NCI-H1105 treated with DMSO at 0.1 percent for 48 hours (cell line): ENCODE measurements at places on chromosomes 16 and 17.

GRCh38 chr16:80969114-80969484 lies 37.6 kb downstream of the CMC2 start:
- DNase-seq = no peak

GRCh38 chr17:48160177-48161081 lies 52.9 kb downstream of the SNX11 start:
- peak; percentile 83 for DNase-seq

DNA sequence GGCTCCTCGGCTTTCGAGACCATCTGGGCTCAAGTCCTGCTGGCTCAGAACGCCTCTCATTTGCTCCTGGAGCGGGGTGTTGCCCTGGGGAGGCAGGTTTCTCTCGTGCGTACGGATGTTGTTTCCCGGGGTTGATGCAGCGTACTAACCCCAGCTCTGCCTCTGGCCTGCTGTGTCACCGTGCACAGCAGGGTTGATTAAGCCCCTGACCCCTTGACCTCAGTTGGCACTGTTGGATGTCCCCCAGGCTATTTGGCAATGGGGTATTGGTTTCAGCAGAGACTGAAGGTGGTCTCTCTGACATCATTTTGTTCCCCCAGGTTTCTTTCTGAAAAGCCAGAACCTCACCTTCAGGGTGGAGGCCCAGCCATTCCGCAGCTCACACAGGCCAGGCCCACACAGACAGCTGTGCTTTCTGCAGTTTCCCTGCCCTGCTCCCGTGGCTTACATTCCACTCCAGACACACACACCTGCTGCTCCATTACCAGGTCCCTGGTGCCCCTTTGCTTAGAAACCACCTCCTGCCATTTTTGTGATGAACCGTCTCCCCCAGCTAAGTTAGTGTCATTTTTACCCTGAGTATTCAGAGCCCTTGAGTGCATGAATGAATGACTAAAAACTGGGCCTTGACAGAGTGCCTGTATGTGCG lies 233.5 kb downstream of the CCDC182 start:
- DNase-seq = no peak

DNA sequence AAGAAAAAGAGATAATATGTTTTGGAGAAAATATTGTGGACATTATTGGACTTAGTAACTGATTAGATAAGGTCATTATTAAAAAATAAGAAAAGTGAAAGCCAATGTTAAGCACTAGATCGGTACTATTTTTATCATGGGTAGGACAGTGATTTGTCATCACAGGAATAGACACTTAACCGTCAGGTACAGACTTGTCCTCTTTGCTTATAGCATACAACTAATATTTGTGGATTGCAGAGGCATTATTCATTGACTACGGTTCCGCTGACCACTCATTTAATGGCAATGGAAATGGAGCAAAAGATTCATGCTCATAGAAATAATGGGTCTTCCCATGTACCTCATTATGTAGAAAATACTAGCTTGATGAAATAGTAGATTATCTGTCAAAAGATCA lies 596.3 kb upstream of the CA10 start:
- no peak for DNase-seq

DNA sequence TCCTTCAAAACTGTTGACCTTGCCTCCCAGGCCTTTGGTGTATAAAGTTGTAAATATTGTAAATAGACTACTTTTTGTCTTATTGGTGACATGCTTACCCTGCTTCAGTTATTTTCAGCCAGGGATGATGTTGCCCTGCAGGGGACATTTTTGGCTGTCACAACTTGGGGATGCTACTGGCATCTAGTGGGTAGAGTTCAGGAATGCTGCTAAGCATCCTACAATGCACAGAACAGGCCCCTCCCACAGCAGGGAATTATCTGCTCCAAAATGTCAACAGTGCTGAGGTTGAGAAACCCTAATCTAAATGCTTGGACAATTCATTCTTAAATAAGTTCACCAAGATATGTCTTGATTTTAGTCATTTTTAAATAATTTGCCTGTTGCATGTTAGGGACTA lies 459.8 kb downstream of the PMP22 start:
- no peak for DNase-seq

GRCh38 chr17:4679658-4680057 lies 24.3 kb downstream of the PELP1 start:
- DNase-seq = no peak

DNA sequence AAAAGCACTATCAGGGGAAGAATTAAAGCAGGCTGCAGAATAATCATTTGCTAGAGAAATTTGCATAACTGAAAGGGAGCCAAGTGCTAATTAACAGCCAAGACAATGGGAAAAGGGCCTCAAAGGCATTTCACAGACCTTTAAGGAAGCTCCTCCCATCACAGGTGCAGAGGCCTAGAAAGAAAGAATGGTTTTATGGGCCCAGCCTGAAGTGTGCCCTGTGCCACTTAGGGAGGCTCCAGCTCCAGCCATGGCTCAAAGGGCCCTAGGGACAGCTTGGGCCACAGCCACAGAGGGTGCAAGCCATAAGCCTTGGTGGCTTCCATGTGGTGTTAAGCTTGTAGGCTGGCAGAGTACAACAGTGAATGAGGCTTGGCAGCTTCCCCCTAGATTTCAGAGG lies 50.1 kb downstream of the RNF112 start:
- DNase-seq = peak; percentile 79

DNA sequence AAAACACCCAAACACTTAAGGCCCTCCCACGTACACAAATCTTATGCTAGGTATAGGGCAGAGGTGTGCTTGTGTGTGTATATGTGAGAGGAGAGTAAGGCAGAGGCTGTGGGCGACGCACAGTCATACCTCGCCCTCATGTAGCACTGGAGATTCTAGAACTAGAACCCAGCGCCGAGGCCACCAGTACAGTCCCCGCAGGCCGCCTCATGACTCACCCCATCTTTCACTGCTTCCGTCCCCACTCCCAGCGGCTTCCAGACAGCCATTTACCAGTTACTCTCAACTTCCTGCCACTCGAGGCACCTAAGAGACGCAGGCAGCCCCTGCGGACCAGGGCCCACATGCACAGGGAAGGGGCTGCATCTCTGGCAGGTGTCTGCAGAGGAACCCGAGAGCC lies 23.2 kb upstream of the CYTH1 start:
- DNase-seq = no peak

GRCh38 chr16:67814567-67814966 lies 7.9 kb downstream of the TSNAXIP1 start:
- DNase-seq = peak; percentile 21

GRCh38 chr17:39677542-39678339 lies 9.5 kb downstream of the PNMT start:
- DNase-seq = no peak

GRCh38 chr16:58931436-58931835 lies 197.3 kb upstream of the GOT2 start:
- DNase-seq = no peak

DNA sequence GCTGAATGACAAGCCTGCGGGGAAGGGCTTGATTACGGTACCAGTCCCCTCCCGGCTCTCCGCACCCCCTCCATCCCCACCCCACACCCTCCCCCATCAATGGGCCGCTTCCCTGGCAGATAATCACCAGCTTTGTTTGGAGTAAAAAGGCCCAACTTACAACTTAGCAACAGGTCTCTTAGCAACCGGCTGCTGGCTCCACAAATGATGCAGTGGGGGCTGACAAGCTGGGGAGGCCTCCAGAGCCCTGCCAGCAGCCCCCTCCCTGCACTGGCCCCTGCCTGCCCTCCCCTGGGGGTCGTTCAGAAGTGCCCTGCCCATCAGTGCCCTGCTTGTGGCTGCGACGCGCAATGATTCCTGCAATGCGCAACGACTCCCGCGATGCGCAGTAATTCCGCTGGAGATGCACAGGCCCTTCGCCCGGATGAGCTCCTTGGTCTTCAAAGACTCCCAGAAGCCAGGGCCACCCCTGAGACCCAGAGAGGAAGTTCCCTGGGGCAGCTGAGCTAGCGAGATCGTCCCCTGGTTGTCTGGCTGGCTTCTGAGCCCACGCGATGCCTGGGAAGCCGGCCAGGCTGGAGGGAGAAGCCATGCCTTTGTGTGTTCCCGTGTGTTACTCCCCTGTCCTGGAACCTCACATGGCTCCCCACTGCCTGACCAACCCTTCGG lies 23.3 kb downstream of the CPNE2 start:
- DNase-seq = peak; percentile 20
